Fibroblast of skin of right biceps (primary cell): ENCODE measurements at places on chromosomes 12 and 14.

DNA sequence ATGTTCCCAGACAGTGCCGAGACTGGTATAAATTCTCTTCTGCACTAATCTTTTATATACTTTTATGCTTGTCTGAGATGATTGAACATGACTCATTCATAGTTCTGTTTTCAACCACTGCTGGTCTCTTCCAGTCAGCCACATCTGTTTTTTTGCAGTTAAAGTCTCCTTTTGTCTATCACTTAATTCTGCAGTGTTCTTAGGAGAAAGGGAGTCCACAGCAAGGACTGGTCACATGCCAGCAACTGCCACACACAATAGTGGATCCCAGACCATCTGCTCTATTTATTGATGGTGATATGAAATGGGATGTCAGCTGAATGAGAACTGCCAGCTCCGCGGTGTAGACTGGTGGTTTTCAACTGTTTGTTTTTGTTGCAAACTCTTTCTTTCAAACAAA is 379.8 kb downstream of the MED13L start:
- peak; percentile 11 for DNase-seq

DNA sequence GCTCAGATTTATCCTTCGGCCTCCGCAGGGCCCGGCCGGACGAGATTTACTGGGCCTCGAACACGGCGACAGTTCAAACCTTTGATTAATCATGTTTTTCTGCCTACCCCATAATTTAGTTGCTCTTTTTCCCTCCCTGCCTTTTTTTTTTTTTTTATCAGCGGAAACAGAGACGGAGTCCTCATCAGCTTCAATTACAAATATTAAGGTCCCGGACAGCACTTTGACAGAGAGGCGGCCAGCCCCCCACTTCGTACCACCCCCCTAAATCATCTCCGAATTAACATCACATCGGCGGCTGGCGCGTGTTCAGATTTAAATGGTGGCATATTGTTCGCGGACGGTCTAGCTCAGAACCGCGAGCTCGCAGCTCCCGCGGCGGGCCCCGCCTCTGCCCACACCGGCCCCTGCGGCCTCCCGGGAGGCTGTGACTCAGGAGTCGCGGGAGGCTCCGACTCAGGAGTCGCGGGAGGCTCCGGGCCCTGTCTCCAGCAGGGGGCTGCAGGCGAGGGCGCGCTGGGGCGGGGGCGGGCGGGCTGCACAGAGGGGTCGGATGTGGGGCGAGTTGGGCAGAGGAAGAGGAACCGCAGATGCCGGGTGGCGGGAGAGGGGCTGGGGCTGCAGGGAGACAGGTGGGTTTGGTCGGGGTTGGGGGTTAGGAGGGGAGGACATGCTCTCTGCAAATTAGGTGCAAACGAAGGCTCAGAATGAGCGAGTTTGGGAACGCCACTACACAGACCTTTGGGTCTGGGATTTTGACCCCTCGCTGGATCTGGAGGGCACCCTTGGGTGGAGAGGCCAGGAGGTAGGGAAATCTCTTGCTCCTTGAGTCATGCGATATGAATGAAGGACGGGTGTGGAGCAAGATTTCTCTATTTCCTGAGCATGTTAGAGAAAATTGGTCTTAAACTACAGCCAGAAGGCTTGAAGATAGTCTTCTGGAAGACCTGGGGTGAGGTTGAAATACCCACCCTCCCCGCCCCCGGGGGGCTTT is 19.6 kb upstream of the ATP5MC2 start:
- peak; percentile 73 for DNase-seq

GRCh38 chr12:47944685-47945340 is 18.6 kb upstream of the TMEM106C start:
- no peak for DNase-seq

GRCh38 chr12:4268329-4269181 is 5.0 kb upstream of the CCND2 start:
- DNase-seq: no peak

DNA sequence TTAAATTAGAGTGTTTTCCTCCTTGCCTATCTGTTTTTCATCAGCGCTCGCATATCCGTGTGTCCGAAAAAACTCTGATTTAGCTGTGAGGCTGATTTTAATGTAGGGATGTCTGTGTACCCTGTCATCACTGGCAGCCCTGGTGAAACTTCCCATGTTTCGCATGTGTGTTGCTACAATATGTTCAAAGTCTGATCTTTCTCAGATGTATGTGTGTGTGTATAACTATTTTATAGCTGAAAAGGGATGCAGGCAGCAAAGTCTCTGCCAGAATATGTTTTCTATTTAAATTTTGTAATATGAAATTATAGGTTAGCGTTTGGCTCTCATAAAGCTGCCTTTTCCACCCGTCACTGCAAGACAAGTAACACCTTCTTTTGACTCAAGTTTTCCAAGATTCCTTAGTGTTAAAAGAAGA is 154.8 kb downstream of the TMTC2 start:
- no peak for DNase-seq

- DNase-seq: no peak
Measured at GRCh38 chr14:61701946-61702345, 6.6 kb downstream of the HIF1A start.

GRCh38 chr14:30864934-30865333 is 9.4 kb upstream of the COCH start:
- no peak for DNase-seq

- no peak for DNase-seq
Measured at GRCh38 chr12:10132850-10133370, 2.9 kb upstream of the CLEC7A start.

DNA sequence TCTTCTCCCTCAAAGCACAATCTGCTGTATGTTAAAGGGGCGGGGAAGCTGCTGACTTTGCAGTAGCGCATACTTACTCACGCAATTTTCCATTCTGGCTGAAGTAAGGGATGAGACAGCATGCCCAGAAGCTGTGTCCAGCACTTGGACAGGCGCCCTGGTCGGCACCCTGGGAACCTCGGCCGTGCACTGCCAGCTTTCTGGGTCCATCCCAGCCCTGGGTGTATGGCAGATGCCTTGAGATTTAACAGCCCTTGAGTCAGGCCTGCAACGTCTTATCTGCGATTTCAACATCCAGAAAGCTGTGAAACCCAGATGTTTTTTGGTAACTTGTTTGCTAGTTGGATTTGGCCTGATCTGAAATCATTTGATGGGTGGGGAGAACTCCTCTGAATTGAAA is 16.1 kb downstream of the EML1 start:
- peak; percentile 33 for DNase-seq

- no peak for DNase-seq
Measured at GRCh38 chr12:6533653-6533922, 729 bp upstream of the GAPDH start.

GRCh38 chr12:102059343-102059742 is 2.4 kb downstream of the WASHC3 start:
- no peak for DNase-seq

DNA sequence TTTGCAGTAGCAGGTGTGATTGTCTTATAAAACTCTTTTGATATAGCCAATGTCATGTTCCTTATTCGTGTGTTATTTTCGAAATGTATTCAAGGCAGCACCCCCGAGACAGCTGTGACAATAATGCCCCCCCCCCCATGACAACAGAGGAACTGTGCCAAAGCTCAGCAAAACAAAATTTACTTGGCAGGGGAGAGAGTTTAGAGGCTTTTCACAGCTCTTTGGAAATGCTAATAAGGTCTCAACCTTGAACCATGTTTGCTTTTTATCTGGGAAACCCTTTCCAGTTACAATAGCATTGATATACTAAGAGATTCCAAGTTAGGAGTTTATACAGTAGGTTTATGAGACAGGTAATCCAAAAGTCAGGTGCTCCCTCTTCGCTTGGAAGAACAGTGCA is 56.4 kb upstream of the USP44 start:
- DNase-seq: no peak

DNA sequence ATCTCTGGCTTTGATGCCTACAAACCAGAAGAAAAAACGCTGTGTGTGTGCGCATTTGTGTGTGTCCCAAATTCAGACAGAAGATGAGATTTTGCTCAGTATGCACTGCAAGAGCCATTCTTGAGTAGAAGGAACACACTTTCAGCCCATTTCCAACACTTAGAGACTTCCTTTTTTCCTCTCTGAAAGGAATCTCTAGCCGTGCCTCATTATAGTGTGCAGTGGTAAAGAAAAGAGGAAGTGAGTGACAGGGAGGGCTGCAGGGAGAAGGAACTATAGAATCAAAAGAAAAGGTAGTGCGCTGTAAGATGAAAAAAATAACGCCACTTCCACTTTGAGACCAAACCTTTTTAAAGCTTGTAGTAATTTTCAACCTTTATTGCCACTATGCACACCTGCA is 1400.9 kb upstream of the FLRT2 start:
- DNase-seq: no peak

DNA sequence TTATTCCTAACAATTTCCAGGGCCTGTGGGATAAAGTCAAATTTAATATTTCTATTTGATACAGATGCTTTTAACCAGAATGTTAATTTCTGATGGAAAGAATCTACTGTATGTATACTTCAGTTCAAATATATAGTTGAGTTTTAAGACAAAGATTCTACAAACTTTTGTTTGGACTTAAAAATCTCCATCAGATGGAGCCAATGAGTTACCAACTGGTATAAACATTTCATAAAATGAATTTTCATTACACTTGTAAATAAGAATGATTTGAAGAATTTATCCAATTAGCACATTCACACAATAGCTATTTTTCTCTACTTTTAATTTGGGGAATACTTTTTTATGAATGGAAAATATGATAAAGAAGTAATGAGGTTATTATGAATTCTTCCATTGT is 425.2 kb upstream of the MIS18BP1 start:
- no peak for DNase-seq

DNA sequence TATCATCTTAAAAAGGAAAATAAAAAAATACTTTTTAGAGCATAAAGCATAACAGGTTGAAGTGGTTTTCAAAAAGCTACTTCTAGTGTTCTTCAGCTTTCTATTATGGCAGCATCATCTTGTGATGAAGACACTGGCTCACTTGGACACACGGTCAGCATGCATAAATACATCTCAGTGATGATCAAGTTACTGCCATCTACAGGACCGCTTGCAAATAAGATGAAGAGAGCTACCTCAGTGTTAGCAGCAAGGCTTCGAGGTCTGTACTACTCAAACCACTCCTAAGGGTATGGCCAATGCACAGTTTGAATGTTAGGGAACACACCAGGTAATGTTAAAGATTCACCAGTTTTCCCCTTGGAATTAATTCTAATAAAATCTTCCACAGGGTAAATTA is 58.8 kb downstream of the GALC start:
- DNase-seq: no peak
